Fibroblast of mammary gland (primary cell): ENCODE measurements at places on chromosomes 12 and 14.
A peak's percentile ranks its signal among the peaks of the same experiment; 100 is the strongest.

DNA sequence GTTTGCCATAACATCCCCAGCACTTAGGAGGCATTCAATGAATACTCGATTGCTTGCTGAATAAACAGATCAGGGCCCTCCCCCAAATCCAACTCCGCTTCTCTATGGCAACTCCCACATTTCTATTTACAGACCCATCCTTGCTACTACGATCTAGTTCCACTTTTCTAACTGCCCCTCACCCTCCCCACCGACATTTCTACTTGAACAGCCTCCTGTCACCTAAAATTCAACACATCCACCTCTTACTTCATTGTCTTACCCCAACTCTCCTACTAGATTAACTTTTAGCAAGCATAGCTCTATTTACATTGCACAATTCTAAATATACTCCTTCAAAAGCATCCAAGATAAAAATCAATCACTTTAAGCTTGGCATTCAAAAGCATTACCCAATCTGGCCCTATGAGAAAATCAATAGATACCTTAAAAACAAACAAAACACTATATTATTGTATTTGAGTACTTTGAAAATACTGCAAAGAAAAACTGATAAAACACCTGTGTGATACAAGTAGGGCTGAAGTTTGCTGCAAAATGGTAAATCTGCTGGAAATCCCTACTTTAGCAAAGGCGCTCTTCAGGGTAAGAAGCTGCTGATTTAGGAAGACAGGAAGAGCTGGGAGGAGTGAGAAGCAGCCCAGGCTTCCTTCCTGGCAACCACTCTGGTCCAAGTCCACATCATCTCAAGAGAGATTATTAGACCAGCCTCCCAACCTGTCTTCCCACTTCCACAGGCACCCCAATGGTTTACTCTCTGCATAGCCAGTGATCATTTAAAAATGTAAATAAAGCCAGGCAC lies 96.4 kb downstream of the HECTD4 start:
- no peak for DNase-seq

DNA sequence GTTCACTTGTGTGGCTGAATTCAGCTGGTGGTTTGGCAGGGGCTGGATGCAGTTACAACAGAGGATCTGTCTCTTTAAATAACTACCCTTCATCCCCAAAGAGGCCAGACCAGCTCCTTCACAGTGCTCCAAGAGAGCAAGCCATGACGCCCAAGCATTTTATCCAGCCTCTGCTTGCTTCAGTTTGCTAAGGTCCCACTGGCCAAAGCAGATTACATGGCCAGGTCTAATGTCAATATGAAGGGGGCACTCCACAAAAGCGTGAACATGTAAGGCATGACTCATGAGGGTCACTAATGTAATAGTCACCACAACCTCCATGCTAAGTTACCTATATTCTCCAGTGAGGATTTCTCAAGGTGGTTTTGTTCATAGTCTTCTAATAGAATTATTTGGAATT lies 62.9 kb downstream of the MARK3 start:
- peak; percentile 32 for DNase-seq

- peak; percentile 60 for DNase-seq
Observed at GRCh38 chr14:38137005-38137404, 70.7 kb upstream of the SSTR1 start.

DNA sequence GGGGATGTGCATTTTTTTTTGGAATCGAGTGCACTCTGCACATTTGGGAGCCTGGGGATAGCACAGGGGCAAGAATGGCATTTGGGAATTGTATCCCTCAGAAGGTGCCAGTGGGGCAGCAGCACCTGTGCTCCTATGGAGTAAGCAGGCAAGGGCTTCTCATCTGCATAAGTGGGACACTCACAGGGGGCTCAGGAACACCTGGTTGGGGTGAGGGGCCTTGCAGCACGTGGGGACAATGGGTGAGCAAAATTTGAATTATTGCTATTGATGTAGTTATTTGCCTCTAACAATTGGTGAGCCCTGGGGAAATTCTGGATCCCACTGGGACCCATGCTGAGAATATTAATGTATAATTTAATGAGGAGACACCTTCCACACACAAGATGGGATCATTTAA lies 274.2 kb downstream of the TTC6 start:
- DNase-seq: no peak

DNA sequence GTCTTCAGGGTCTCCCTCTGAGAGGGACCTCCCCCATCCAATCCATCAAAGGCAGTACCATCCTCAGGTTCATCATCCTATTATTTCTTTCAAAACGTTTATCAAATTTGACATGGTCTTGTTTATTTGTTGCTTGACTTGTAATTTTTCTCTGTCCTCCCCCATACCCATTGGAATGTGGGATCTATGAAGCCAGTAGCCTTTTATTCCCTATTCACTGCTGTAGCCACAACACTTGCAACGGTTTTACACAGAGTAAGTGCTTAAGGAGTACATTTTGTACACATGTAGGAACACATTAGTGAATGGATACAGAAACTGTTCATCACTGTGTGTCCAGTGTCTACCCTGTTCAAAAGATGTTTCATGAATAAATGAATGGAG lies 41.5 kb downstream of the IGF1 start:
- no peak for DNase-seq

GRCh38 chr14:32546246-32546645 lies 217.1 kb downstream of the AKAP6 start:
- DNase-seq: no peak

GRCh38 chr14:80315681-80316080 lies 104.4 kb upstream of the DIO2 start:
- no peak for DNase-seq

GRCh38 chr14:78310272-78310671 lies 140.1 kb downstream of the NRXN3 start:
- no peak for DNase-seq

DNA sequence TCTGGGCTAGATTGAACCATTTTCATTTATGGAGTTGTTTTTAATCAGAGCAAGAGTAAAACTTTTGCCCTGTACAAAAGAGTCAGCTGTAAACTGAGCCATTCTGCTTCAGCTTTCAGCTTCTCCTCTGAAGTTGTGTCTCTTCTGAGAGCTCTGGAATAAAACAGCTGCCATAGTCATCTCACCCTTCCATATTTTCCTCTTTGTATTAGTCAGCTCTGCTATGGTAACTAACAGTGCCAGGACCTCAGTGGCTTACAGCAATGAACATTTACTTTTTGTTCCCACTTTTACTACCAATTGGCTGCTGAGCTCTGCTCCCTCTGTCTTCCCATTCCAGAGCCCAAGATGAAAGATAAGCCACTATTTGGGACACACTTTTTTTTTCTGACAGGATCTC lies 178.5 kb downstream of the DAD1 start:
- DNase-seq: no peak

DNA sequence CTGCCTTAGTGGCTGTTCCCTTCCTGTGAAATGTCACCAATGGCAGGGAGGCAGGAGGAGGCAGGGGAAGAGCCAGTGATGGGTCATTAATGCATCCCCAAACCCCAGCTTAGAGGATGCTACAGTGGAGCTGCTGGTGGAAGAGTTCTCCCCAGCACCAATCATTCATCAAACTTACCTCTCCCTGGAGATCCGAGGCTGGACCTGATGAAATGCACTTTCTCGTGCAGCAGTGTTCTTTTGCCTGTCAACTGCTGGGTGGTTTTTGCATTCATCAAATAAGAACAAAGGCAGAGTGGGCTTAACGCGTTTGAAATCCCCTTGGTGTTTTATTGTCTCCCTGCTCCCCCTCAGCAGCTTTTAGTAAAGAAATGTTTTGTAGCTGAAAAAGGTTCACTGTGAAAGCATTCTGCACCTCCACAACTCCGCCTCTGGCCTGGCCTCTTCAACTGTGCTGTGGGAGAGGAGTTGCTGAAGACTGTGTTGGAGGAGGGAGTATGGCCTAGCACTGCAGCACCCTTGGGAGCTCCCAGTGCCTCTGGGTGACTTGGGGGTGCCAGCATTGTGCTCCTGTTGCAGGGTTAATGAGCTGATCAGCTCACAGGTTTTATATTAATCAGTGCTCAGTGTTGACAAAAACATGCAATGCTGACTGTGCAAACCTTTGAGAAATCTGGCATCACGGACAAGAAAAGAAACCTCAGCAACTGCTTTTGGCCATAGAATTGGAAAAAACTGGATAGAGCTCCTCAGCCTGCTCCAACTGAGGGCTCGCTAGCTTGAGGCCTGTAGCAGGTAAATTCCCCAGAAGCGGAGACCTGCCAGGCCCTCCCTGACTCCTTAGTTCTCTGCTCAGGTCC lies 14.4 kb downstream of the TSPAN9 start:
- DNase-seq: no peak

- DNase-seq: peak; percentile 18
Observed at GRCh38 chr12:19842116-19842515, 402.8 kb downstream of the AEBP2 start.

GRCh38 chr14:104968153-104968527 lies 10.0 kb downstream of the AHNAK2 start:
- DNase-seq: peak; percentile 37

DNA sequence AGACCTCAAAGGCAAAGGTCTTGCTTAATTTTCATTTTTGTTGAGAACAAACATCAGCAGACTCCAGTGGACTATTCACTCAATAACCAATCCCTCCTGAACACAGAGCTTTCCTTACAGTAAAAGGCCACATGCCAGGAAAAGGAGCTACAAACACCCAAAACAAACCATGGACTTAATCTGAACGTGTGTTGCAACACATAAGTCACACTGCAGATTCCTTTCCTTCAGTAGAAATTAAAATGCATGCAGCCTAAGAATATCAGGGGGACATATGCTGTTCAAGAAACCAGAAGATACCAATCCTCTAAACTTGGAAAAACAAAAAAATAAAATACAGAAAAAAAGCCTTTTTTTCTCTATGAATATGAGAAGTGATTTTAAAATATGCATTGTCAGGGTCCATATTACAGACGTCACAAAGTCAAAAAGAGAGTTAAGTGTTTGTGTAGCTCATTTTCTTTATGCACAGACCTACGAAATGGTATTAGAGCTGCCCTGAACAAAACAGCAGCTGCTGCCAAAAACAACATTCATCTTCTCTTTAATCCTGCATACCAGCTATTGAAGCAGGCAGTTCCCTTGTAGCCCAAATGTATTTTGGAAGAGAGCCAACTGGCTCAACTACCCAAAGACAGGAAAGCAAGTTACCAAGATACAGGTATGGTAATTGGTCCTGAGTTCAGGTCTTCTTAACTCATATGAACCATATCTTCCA lies 26.2 kb downstream of the KITLG start:
- peak; percentile 92 for DNase-seq

- DNase-seq: no peak
Observed at GRCh38 chr12:131098178-131098981, 144.7 kb downstream of the ADGRD1 start.

GRCh38 chr14:70097576-70098249 lies 91.0 kb downstream of the SLC8A3 start:
- DNase-seq: no peak

DNA sequence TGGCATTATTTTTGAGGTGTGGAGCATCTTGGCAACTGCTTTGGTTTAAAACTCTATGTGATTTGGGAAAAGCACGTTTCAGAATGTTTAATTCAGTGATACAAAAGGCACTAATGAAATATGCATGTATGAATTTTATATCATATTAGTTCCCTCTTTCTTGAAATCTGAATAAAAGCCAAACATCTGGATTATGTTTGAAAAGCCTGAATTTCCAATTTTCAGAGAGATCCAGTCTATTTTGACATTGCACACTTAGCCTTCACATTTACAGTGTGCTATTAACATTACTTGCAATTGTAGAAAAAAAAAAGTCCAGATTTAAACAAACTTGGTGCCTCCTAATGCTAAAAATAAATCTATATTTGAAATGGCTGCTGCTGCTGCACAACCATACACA lies 219.1 kb upstream of the NPAS3 start:
- DNase-seq: no peak

GRCh38 chr14:99101855-99102461 lies 170.0 kb downstream of the BCL11B start:
- no peak for DNase-seq
